Endodermal cell (in vitro differentiated cells): ENCODE measurements at places on chromosomes 12 and 14.

GRCh38 chr12:59080101-59080500 is 159.8 kb upstream of the LRIG3 start:
- no peak for DNase-seq

DNA sequence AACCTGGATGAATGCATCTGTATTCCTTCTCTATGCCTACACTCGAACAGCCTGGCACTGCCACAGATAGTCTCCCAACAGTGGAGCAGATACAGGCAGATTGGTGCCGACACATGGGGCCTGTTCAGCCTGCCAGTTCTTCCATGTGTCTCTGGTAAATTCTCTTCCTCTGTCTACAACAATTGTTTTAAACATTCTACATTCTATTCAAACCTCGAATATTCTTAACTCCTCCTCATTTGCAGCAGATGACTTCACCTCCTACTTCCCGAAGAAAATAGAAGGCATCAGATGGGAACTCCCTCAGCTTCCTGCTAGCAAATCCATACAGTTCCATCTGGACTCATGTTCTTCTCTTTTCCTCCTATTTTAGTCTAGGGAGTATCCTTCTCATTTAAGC is 43.1 kb upstream of the OTOGL start:
- no peak for DNase-seq

DNA sequence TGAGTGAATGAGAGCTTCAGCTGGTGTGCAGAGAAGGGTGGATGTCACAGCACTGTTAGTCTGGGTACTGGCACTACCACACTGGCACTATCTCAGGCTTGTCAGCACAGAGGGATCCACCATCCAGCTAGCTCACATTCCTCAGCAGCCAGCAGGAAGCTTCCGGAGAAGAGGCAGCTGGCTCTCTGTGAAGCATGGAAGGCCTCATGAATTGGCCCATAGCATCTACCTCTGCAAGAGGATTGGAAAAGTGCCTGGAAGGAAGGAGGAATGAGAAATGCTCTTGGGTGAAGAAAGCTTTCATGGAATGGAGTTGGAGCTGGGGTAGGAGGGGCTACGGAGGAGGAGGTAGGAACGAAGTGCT is 9.9 kb downstream of the KRT83 start:
- peak; percentile 35 for DNase-seq

DNA sequence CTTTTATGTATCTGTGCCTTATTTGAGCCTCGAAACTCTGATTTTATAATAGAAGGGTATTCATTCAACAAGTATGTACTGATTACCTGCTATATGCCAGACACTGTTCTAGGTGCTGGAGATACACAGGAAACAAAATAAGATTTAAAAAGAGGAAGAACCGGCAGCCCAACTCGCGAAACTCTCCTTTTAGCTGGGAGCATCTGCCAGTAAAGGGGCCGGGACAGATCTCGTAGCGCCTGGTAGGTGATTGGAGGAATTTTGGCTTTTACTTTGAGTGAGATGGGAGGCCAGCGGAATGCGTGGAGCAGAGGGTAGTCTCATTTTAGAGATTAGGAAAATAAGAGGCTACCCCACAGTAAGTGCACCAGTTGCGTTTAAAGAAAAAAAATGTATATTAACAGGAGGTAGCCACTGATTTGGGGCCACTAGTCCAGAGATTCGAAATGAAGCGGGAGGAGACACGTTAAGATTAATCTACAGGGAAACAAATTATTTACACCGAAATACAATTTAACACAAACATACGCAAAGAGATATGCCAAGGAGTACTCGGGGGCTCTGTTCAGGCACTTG is 520 bp upstream of the MON2 start:
- DNase-seq: peak; percentile 80

DNA sequence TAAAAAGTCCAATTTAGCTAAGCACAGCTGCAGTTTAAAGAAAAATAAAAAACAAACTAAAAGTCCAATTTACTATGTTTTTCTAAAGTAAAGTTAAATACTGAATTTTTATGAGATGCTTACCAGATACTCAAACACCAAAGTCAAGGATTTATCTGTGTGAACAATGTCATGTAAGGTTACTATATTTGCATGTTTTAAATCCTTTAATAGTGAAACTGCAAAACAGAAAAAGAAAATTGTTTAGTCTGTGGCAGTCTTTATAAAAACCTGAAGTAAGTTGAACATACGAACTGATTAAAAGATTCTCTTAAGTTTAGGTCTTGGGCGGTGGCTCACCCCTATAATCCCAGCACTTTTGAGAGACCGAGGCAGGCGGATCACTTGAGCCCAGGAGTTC is 102.7 kb downstream of the CDK17 start:
- no peak for DNase-seq

GRCh38 chr12:49032679-49033447 is 14.3 kb upstream of the PRKAG1 start:
- no peak for DNase-seq

GRCh38 chr14:55847766-55848165 is 267.8 kb downstream of the KTN1 start:
- no peak for DNase-seq

GRCh38 chr12:125210104-125210755 is 145.0 kb downstream of the AACS start:
- DNase-seq: no peak

- DNase-seq: peak; percentile 47
Observed at GRCh38 chr12:52613384-52614030, 4.9 kb downstream of the KRT73 start.

DNA sequence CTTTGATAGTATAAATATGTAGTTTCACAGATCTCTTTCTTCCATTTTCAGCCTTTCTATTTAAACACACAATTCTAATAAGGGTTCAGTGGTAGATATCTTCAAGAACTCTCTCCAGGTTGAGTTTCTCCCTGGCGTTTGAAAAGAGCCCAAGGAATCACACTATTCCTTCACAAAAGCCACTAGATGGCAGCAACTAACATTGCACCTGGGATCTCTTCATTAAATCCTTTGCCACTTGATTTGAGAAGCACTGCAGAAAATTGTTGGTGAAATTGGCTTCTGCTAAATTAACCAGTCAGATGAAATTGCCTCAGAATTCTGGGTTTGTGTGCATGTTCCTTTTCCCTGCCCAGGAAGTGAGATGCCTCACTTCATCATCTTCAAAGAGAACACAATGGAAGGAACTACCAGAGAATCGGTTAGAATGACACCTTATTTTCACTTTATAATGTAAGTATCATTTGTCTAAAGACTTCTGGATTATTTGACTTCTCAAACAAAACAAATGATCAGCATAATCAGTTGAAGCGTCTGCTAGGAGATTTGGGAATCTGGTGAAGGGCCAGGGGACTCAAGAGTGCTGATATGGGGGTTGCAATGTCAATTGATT is 6.8 kb downstream of the CCDC198 start:
- no peak for DNase-seq

- DNase-seq: no peak
Observed at GRCh38 chr12:45655186-45655585, 74.3 kb upstream of the ARID2 start.

GRCh38 chr14:29721586-29721985 is 206.1 kb downstream of the PRKD1 start:
- DNase-seq: no peak

GRCh38 chr12:69490920-69491643 is 20.9 kb downstream of the FRS2 start:
- no peak for DNase-seq

- DNase-seq: no peak
Observed at GRCh38 chr12:57404966-57405640, 25.7 kb downstream of the R3HDM2 start.

GRCh38 chr12:91482231-91482630 is 299.6 kb upstream of the DCN start:
- DNase-seq: no peak

DNA sequence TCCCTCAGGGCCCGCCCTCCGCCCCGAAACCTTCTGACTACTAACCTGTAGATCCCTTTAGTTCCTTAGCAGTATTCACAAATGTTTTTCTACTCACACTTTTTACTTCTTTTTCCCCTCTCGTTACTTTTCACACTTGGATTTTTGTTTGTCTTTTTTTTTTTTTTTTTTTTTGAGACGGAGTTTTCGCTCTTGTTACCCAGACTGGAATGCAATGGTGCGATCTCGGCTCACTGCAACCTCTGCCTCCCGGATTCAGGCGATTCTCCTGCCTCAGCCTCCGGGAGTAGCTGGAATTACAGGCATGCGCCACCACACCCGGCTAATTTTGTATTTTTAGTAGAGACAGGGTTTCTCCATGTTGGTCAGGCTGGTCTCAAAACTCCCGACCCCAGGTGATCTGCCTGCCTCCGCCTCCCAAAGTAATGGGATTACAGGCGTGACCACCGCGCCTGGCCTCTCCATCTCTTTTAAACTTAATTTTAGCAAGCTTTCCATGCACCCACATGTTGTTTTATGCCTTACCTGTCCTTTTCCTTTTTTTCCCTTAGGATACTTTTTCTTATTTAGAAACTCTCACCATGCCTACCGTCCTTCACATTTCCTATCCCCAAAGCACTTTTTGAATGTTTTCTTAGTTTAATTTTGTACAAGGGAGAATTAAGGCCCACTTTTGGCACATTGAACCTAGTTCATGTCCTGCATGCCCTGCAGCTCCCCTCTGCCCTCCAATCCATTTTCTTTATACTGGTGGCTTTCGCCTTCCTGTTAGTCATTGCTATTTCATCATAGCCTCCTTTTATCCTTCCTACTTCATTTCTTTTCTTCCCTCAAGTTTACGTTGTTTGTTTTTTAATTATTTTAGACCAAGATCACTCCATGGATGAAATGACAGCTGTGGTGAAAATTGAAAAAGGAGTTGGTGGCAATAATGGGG is 1.1 kb downstream of the SP1 start:
- peak; percentile 79 for DNase-seq

GRCh38 chr12:104653730-104654664 is 197.2 kb downstream of the CHST11 start:
- peak; percentile 87 for DNase-seq

- no peak for DNase-seq
Observed at GRCh38 chr12:2609020-2609419, 185.8 kb upstream of the FKBP4 start.

- no peak for DNase-seq
Observed at GRCh38 chr14:74838166-74838565, 37.8 kb downstream of the PROX2 start.

DNA sequence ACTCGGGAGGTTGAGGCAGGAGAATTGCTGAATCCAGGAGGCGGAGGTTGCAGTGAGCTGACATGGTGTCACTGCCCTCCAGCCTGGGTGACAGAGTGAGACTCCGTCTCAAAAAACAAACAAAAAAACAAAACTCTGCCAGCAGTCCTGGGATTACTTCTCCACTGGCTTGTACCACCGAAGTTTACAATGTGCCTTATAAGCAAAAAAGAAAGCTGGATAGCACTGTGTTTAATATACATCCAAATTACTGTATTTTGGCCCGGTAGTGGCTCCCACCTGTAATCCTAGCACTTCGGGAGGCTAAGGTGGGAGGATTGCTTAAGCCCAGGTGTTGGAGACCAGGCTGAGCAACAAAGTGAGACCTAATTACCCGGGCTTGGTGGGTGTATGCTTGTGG is 16.7 kb downstream of the HOMEZ start:
- no peak for DNase-seq

DNA sequence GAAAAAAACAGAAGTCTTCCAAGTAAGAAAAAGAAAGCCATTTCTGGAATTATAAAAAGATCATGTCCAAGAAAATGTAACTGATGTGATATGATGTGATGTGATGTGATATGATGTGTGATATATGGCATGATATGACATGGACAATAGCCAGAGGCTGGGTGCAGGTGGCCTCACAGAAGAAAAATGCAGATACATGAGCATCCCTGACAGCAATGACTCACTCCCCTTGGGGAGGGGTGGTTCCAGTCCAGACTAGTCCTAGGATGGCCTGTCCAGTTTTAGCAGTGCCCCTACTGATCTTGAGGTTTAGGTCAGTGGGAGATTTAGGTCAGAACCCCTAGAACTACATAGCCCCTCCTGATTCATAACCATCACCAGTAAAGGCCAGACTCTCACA is 3.5 kb upstream of the RHOJ start:
- no peak for DNase-seq

- DNase-seq: no peak
Observed at GRCh38 chr14:101363261-101363555, 198.1 kb upstream of the DIO3 start.

DNA sequence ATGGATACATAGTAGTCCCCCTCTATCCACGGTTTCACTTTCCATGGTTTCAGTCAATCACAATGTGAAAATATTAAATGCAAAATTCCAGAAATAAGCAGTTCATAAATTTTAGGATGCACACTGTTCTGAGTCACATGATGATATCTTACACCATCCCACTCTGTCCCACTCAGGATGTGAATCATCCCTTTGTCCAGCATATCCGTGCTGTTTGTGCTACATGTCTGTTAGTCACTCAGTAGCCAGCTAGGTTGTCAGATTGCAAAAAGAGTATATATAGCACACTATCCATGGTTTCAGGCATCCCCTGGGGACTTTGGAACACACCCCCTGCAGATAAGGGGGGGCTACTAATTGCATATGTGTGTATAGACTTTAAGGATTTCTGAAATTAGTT is 8.1 kb upstream of the NAA30 start:
- DNase-seq: no peak

GRCh38 chr12:112985642-112986290 is 7.4 kb downstream of the OAS2 start:
- DNase-seq: no peak

DNA sequence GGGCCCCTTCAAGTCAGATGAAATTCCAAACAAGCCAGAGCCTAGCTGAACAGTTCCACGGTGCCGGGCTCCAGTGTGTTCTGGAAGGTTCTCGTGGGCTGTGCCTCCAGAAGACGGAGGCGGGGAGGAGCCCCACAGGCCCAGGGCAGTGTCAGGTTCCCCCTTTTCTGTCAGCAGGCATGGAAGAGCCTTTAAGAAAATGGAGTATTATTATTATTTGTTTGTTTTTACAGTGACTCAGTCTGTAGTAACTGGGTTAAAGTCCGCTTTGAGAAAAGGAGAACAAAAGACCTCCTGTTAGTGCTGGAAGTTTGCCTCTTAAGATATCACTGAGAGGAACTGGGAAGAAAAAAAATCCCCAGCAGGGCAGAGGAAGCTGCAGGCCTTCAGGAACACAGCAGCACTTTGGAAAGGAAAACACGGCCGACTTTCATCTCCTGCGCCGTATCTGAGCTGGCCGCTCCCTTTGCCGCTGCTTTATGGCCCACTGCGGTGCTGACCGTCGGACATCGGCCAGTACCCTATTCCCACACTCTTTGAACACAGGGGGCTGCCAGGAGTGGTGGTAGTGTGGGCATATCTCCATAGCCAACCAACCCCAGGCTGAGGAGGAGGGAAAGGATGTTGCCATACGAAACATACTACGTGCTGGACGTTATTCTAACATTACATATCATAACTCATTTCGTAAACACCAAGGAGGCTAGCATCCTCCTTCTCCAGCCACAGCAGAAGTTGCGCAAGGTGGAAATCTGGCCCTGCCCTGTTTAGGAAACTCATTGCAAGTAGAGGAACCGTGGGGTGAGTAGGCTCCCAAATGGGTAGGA is 194.0 kb downstream of the ZFP36L1 start:
- DNase-seq: no peak

- DNase-seq: no peak
Observed at GRCh38 chr14:89266754-89267153, 150.3 kb downstream of the FOXN3 start.

DNA sequence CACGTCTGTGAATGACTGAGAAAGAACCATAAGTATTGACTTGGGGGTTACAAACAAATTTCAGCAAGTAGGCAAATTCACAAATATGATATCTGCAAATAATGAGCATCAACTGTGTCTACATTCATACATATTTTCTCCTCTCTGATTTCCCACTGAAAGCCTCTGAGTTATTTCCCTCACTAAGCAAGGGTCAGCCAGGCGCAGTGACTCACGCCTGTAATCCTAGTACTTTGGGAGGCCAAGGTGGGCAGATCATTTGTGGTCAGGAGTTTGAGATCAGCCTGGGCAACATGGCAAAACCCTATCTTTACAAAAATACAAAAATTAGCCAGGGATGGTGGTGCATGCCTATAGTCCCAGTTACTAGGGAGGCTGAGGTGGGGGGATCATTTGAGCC is 80.8 kb downstream of the SLC25A21 start:
- DNase-seq: no peak
